Activated CD4-positive, alpha-beta T cell treated with anti-CD3 and anti-CD28 coated beads, Interleukin-2, amount 10 ng/mL, durations not matched to agents 24 days and 14 days (primary cell): ENCODE measurements at places on chromosomes 6 and 20.

DNA sequence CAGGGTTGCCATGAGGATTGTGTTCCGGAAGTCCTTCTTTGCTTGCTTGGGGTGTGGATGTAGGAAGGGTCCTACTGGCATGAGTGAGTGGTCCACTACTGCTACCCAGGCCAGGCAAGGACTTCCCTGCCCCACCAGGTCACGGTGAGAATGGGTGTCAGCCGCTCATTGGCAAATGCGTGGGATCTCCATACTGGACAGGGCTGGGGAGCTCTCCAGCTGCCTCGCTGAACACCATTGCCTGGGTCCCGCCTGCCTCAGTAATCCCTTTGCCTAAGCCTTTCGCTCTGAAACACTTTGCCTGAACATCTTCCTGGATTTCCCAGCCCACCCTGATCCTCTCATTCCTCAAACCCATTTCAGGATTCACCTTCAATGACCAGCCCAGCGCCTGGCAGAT is 59.5 kb downstream of the CTCFL start:
- H3K27ac ChIP-seq = no peak overlapping the region
- no peak for DNase-seq
- no peaks in the 10 kb centered on the region for H3K27me3 ChIP-seq
- H3K4me3 ChIP-seq = no peak overlapping the region

GRCh38 chr6:1821513-1822183 is 211.9 kb downstream of the FOXC1 start:
- H3K36me3 ChIP-seq = no peaks in the 10 kb centered on the region
- no peak for DNase-seq
- H3K27me3 ChIP-seq = no peaks in the 10 kb centered on the region

DNA sequence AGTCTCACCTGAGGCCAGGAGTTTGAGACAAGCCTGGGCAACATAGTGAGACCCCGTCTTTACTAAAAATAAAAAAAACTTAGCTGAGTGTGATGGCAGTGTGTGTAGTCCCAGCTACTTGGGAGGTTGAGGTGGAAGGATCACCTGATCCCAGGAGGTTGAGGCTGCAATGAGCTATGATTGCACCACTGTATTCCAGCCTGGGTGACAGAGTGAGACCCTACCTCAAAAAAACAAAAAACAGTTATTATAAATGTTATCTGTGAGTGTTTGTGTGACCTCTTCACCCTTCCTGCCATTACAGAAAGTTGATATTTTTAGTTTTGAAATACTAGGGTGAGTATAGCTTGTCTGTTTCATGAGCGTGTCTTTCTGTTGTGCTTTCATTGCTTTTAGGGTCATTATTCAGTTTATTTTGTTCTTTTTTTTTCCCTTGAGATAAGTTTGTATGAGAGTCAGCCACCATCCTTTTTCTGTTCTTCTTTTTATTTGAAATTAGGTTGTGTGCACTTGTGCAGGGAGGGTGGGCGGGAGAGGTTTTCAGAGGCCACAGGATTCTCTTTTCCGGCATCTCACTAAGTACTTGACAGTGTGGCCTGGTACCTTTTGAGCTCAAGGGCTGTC is 26.2 kb downstream of the CDYL start:
- H3K4me3 ChIP-seq = no peak overlapping the region
- peaks cover 25% of the 10 kb centered on the region for H3K4me1 ChIP-seq
- H3K27me3 ChIP-seq = no peaks in the 10 kb centered on the region
- H3K27ac ChIP-seq = no peak overlapping the region
- DNase-seq = no peak
- H3K36me3 ChIP-seq = no peaks in the 10 kb centered on the region

- H3K27ac ChIP-seq = no peak overlapping the region
- no peak overlapping the region for H3K4me3 ChIP-seq
- H3K36me3 ChIP-seq = no peaks in the 10 kb centered on the region
These were observed 211.3 kb downstream of the CBLN4 start for GRCh38 chr20:55793986-55794385.

DNA sequence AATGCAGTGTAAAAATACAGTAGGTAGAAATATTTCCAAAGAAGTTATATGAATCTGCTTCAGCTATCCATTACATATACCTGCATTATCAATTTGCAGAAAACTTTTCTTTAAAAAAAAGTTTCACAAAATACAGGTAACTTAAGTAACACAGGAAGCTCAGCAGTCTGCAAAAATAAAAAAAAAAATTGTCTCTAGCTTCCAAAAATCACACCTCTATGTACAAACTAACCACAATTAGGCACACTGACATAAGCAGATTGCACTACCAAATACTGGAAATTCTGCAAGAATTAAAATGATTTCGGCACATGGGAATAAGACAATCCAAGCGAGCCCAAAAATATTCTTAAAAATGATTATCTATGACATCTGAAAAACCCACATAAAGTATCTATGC is 41.2 kb downstream of the ME1 start:
- no peak overlapping the region for H3K4me3 ChIP-seq
- H3K27me3 ChIP-seq = no peaks in the 10 kb centered on the region
- DNase-seq = no peak
- H3K27ac ChIP-seq = no peak overlapping the region
- no peaks in the 10 kb centered on the region for H3K36me3 ChIP-seq

DNA sequence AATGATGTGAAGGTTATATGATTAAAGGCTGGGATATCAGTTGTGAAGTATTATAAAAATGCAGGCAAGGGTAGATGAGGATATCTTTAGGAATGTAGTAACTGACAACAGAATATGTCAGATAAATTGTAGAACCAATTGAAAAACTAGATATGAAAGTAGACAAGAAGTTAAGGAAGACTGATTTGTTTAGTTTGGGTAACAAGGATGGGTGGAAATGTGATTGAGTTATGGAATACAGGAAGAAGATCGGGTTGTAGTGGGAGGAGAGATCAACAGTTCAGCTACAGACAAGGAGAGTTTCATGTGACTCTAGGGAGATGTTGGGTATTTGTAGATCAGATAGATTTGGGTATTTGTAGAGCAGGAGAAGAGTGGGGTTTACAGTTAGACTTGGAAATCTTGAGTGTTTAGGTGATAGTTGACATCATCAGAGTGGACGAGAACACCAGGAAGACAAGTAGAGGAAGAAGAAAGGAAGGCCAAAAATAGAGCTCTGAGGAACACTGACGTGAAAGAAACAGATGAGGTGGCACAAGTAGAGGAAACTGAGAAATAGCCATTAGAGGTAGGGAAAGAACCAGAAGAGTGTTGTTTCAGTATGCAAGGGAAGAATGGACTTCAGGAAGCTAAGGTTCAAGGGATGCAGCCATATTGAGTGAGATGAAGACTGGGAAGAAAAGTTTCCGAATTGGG is 12.1 kb upstream of the TSPYL1 start:
- no peaks in the 10 kb centered on the region for H3K36me3 ChIP-seq
- no peak for DNase-seq
- H3K27me3 ChIP-seq = peaks cover 14% of the 10 kb centered on the region
